ENCODE measurements at places on chromosomes 13 and 19. TPM values are rescaled to one million over a fixed set of nuclear protein-coding genes. Genes with fewer than 3 reads are reported as not detected.
A peak's percentile ranks its signal among the peaks of the same experiment; 100 is the strongest.

DNA sequence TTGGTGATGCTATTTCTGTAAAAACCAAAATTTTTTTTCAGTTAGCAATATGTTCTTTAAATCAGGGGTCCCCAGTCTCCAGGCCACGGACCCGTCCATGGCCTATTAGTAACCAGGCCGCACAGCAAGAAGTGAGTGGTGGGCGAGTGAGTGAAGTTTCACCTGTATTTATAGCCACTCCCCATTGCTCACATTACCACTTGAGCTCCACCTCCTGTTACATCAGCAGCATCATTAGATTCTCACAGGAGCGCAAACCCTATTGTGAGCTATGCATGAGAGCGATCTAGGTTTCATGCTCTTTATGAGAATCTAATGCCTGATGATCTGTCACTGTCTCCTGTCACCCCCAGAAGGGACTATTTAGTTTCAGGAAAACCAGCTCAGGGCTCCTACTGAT, 58.9 kb upstream of the SLC7A1 start:
- DNase-seq: no peak

CLEC17A gene
- 0.21 TPM for total RNA-seq

SPACA4 gene
- not detected for total RNA-seq

DNA sequence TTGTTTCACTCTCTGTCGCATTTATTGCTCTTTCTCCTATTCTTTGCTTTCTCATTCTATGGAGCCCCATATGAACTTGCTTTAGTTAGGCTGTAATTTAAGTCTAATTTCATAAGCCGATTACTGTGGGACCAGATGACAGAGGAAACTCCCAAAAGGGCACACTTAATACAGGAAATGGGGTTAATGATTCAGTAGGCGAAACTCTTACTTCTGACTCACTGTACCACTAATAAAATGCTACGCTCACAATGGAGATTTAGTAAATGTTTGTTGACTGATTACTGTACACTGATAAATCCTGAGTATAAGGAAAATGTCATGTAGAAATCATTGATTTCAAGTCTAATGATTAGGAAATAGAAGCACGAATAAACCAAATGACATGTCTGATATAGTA, 276.4 kb downstream of the KLF5 start:
- DNase-seq: no peak

RDH8 gene
- not detected for total RNA-seq

OR7D2 gene
- not detected for total RNA-seq

DNA sequence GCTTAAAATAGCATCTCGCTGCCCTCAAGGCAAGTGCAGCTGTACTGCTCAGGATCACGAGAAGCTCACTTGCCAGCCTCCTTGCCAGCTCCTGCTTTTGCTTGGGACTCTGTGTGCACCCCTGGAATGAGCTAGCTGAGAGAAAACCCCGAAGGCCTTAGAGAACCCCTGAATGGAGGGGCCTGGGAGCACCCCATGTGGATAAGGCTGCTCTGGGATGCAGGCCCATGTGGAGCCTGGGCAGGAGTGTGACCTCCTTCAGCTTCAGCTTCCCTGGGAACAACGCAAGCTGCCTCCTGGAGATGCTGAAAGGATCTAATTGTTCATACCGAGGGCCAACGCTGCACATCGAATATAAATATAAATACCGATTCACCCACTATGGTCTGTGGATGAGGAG, 109.2 kb downstream of the HSPH1 start:
- DNase-seq: no peak

GRCh38 chr19:7744199-7744786, 3.0 kb downstream of the CD209 start:
- DNase-seq: no peak

DNA sequence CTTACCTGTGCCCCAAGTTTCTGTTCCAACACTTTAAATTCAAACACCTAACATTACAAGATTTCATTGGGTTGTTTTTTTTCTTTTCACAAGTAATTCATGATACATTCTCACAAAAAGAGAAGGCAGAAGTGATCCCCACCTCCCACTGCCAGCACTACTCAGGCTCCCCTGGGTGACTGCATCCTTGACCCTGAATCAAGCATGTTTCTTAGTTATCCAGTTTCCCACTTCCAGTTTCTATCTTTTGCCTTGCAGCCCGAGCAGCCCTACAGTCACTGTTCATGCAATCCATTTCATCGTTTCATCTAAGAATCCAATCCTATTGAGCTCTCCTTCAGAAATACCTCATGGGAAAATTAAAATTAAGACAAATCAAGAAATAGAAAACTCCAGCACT, 61.4 kb downstream of the RNASEH2B start:
- no peak for DNase-seq

DNA sequence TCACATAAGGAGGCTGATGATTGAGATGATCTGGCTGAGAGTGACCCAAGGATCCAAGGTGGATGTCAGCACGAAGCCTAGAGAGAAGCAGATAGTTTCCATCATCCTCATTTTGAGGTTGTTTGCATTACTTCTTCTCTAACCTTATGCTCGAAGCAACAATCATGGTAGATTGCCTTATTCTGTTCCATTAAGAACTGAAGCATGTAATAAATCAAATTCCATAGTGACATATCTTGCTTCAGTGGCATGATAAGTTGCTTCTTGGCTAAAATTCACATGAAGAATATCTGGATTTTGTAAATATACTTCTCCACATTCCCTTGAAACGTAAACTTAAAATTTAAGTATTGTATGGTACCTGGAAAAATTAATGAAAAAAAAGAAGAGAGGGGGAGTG, 377.8 kb upstream of the DACH1 start:
- DNase-seq: no peak

DNA sequence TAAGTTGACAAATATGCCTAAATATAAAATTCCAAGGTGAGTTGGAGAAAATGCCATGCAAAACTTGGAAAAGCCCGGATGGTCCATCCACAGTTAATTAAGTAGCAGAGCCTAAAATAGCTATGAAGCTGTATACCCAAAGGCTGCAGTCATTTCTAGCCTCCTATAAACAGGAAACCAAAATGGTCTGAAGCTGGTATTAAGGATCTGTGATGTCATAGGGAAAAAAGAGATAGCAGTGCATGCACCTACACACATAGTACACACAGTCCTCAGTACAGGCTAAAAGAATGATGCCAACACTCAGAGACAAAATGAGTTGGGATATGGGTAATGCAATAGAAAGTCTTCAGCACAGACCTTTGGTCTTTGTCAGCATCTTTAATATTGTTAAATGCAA, 736.9 kb downstream of the EFNB2 start:
- DNase-seq: no peak

SMIM44 gene
- total RNA-seq: not detected

DNA sequence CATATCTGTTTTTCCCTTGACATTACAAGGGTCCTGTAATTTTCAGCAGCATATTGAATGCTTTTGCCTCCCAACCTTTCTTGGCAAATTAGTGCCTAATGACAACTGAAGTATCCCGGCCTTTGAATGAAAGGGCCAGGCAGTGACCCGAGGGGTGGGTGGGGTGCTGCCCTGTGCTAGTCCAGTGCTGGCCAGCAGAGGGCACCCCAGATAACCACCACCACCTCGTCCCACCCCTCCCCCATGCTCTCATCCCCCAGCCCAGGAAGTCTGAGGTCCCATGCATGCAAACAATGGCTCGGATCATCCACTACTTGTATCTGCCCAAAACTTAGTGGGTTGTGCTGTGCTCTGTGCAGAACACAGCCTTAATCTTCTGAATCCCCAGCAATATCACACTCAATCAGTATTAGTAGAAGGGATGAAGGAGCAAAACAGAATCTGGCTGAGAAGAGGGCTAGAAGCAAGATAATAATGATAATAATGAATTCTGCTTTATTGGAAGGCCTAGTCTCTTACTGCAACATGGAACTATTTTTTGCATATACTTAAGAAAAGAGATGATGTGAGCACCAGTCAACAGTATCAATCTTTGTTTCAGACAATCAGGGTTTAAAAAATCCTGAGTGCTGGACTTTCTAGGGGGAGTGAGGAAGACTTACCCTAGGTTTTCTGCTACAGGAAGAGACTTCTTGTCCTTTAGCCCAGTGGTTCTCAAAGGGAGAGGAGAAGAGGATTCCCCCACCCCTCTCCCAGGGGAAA, 3.8 kb downstream of the ATP12A start:
- DNase-seq: no peak

DNA sequence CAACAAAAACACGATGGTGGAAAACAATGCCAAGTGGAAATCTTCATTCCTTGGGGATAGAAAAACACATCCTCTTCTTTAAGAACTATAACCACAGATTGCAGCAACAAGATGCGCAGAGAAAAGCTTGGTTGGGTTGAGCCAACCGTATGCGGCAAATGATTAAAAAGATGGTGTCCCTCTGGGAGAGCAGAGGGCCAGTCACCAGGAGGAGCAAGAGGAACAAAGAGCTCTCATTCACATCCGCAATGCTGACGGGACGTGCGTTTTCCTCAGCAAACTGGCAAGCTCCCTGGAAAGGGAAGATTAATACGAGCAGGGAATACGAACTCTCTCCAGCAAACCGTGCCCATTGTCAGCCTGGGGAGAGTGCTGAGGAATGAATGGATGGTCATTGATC, 141.6 kb downstream of the KATNAL1 start:
- no peak for DNase-seq

WDR87 gene
- total RNA-seq: not detected

ZIM2 gene
- total RNA-seq: 5.7 TPM

GRCh38 chr13:60074397-60074796, 89.3 kb downstream of the DIAPH3 start:
- DNase-seq: no peak

IGFL4 gene
- 0.21 TPM for total RNA-seq

DNA sequence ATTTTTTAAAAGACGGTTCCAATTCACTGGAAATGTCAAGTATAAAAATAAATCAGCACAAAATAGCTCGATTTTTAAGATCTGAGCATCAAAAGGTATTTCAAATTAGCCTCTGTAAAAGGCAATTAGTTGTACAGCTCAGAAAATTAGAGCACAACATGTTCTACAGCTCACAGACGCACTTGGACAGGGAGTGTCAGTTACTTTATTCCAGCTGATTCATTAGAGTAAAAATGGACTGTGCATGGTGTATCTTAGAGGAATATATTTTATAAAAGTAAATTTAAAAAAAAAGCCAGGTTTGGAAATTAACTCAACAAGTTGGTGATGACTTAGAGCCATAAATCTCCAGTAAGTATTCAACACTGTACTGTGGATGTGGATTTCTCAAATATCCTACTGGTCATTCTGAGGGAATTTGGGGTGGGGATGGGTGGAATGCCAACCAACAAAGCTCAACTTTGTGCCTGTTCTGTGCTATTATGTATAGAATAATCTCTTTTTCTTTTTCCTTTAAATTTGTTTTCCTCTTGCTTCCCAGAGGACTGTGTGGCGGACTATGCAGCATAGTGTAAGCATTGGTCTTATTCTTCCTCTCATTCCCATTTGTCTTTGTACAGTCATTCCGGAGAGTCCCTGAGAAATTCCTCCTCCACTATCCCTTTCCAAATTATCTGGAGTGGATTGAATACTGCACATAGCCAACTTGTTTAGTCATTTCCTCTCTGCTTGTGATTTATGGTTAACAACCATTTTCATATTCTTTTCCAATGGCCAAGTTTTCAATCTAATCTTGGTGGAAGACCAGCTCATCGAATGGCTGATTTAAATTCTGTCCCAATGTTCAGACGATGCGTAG, 169.3 kb downstream of the DCT start:
- DNase-seq: no peak

GRCh38 chr13:51453959-51454703, 1.3 kb upstream of the INTS6 start:
- peak; percentile 26 for DNase-seq

- no peak for DNase-seq
These were observed 1.8 kb downstream of the ABHD13 start for GRCh38 chr13:108220041-108220440.

GRCh38 chr13:38341149-38341692, 8.4 kb upstream of the UFM1 start:
- no peak for DNase-seq

DNA sequence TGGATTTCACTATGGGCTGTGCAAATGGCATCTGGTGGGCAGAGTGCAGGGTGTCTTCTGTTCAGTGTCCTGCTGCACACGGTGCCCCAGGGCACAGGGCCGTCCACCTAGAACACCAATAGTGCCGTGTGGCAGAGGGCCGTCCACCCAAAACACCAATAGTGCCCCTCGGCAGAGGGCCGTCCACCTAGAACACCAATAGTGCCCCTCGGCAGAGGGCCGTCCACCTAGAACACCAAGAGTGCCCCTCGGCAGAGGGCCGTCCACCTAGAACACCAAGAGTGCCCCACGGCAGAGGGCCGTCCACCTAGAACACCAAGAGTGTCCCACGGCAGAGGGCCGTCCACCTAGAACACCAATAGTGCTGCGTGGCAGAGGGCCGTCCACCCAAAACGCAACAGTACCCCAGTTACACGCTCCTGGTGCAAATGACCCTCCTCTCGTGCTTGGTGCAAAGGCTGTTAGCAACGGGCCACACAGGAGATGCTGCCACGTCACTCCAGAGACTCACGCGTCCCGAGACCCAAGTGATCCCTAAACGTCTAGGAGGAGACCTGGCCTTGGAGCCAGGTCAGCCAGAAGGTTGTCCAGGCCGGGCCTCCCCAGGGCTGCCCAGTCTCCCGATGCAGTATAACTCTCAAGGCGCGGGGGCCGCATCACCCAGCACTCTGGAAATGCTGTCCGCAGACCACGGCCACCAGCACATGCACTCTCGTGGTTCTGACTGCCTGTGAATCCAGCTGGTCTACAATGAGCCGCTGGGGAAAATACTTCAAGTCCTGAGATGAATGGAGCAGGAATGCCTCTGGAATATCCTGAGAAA, 51.5 kb downstream of the RASA3 start:
- DNase-seq: no peak

GRCh38 chr13:99267927-99268326, 9.7 kb upstream of the GPR18 start:
- no peak for DNase-seq

SBK3 gene
- not detected for total RNA-seq

JAK3 gene
- 4.8 TPM for total RNA-seq

- no peak for DNase-seq
These were observed at the start of gene AP1M2 for GRCh38 chr19:10587022-10587838. AP1M2 (minus strand) TSS chr19:10587312; CDS start chr19:10587231, 81 bp downstream.

GRCh38 chr13:22062478-22063205, 391.8 kb downstream of the FGF9 start:
- DNase-seq: no peak

DNA sequence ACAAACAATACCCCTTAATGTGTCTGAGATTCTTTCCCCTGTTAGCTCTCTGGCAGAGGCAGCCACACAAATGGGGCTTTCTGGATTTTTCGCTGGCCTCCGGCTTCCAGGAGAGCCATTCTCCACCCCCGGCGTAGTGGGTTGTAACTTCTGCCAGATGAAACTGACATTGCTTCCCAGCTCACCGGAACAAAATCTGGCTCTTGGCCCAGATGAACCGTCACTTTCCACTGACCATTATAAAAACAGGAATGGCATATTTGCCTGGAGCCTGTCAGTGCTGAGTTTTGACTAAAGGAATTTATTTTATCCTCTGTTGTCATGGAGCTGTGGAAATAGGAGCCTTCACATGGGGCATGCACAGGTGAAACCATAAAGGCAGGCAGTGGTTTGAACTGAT, 120.6 kb upstream of the GPR12 start:
- DNase-seq: no peak

GRCh38 chr13:102584434-102584833, 12.4 kb upstream of the TPP2 start:
- no peak for DNase-seq

- DNase-seq: no peak
These were observed 220.3 kb downstream of the KLF12 start for GRCh38 chr13:73913751-73914518.

MLNR gene
- not detected for total RNA-seq

Measured in urinary bladder (tissue), 4 donors.